ENCODE measurements at places on chromosomes 7 and 10.

DNA sequence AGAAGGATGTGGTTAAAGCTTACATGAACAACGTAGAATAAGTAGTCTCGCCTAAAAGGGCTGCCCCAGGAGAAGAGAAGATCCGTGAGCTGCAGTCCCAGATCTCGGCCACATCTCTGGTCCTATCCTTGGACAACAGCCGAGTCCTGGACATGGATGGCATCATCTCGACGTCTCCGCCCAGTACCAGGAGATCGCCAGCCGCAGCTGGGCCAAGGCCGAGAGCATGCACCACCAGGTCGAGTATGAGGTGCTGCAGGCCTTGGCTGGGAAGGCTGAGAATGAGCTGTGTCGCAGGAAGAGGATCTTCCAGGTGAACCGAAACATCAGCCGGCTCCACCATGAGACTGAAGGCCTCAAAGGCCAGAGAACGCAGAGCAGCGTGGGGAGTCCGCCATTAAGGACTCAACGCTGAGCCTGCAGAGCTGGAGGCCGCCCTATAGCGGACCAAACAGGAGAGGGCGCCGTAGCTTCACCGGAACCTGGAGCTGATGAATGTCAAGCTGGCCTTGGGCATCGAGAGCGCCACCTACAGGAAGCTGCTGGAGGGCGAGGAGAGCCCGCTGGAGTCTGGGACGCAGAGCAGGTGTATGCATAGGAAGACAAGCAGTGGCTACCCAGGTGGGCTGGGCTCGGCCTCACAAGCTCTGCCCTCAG lies 22.2 kb downstream of the LIPK start:
- DNase-seq: no peak

DNA sequence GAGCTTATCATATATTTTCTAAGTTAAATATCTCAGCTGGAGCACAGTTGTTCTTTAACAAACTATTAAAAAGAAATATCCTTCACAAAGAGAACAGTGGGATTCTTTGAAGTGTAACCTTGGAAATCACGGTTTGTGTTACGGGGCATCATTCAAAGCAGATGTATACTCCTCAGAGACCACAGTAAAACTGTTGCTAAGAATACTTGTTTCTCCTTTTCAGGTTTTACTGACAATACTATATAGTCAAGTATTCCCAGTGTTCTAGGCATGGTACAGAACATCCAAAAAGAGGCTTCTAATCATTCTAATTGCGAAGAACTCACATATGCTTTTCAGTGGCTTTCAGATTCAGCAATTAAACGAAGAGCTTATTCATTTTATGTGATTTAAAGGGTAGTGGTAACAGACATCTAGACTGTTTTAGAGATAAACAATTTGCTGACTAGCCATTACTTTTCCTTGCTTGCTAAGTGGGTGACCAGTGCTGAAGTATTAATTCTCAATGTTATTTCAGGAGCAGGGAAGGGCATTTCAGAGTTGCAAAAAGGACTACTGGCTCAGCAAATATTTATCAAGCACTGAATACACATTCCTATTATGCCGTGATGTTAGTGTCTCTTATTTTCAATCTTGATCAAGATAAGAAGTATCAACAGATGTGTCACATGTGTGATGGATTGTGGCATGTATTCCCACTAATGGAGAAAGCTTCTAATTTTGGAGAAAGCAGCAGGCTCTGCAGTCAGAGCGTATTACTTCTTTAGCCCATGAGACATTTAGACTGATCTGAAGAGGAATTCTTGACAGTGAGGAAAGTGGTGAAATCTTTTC lies 236.8 kb downstream of the RNLS start:
- DNase-seq: no peak

GRCh38 chr7:20193242-20193777 lies 23.9 kb downstream of the MACC1 start:
- no peak for DNase-seq

- no peak for DNase-seq
These were observed 108.4 kb upstream of the ZMIZ1 start for GRCh38 chr10:78960316-78960800.
